ENCODE measurements at places on chromosomes 7 and 10.

- no peak for DNase-seq
Measured at GRCh38 chr10:61478621-61479312, 25.6 kb upstream of the TMEM26 start.

- no peak for DNase-seq
Measured at GRCh38 chr7:133821171-133821570, 306.0 kb upstream of the LRGUK start.

DNA sequence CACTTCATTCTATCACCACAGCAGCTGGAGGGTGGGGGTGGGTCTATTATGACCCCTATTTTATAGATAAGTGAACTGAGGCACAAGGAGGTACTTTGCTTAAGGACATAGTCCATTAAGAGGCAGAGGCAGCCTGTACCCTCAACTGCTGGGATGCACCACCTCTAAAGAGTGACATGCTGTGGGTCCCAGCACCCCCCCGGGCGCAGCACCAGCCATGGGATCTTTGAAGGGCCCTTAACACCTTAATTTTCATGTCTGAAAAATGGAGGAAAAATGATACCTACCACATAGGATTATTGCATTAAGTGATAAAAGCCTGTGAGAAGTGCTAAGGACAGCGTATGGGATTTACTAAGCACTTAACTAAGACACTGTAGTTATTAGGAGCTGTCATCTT lies 15.4 kb downstream of the ADCYAP1R1 start:
- DNase-seq: no peak

GRCh38 chr10:124561206-124561605 lies 99.6 kb downstream of the LHPP start:
- no peak for DNase-seq

GRCh38 chr7:143040209-143040715 lies 11.9 kb upstream of the OR6V1 start:
- no peak for DNase-seq

DNA sequence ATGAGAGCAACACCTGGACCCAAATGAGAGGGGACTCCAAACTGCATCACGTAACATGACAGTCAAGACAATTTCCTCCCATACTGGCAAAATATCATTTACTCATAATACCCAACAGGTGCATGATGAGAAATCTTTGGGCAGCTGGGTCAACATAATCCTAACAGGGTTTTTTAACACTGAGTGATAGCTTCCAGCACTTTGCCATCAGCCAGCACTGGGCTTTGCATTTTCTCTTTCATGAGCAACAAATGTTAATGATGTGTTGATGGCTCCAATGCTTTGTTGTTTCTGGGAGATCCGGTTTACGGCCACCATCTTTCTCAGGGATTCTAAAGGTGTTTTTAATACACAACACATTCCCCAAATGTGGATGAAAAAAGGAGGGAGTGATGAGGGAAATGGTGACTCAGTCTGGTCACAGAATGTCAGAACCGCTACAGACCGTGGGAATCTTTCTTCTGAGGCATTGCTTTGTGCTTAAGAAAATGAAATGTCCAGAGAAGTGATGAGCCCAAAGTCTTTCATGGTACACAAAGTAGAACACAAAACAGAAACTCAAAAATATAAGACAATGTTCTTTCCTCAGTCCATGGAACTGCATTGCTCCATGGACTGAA lies 705.7 kb upstream of the IGFBP3 start:
- DNase-seq: no peak

- DNase-seq: no peak
Measured at GRCh38 chr7:20839196-20839735, 52.6 kb upstream of the SP8 start.

DNA sequence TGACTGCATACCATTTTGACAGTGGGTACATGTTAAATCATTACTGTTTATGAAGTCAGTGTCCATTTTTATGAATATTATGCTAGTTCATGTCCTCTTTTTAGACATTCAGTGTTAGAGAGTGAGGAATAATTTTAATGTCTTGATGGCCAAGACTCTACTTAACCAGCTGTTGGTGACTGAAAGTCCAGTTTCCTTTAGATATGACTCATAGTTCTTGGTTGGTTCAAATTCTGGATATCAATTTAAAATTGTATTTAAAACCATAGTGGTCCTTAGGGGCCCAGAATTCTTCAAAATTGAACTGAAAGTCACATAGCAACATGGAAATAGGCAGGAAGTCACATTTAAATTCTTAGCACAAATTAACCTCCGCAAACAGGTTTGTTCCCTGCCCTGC lies 196.5 kb upstream of the PRPS1L1 start:
- DNase-seq: no peak

DNA sequence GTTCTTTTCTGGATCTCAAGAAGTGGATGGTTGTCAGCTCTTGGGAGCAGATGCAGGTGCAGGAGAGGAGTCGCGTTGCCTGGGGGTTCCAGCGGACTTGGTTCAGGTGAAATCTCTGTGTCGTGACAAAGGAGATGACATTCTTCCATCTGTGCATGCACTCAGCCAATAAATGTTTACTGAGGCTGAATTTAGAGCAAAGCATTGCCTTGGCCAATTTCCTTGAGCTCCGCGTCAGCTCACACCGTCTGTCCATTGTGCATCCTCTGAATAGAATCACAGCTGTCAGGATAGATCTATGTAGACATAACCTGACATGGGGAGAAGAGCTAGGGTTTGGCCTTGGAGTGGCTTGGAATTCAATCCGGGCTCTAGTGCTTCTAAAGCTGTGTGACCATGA lies 343.7 kb downstream of the GLRX3 start:
- DNase-seq: no peak

DNA sequence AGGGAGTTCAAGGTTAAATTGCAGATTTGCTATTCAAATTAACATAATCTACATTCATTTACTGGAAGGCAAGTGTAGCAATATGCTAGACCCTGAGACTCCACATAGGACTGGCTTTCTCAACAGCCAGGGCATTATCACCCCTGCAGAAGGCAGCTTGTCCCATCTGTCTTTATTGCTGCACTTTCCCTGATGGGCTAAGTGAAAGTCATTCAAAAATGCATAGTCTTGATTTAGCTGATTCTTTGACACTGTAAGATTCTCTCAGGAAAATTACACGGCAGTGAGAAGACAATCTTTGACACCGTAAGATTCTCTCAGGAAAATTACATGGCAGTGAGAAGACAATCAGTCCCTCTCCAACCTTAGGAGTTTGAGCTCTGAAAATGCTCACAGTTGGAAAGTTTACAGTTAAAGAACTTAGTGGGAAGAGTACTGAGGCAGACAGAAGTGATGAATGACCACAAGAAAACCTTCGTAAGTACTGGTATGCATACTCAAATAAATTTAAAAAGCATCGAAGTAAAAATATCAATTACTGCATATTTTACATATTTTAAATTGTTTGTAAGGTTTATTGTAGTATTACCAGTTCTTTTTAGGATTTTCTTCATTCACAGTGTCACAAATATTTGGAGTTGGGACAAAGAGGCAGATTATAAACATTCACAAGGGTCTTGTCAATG lies 88.9 kb downstream of the RAPGEF5 start:
- DNase-seq: no peak

- peak; percentile 80 for DNase-seq
Measured at GRCh38 chr10:88064608-88065382, 201.4 kb downstream of the PTEN start.

- DNase-seq: no peak
Measured at GRCh38 chr10:118768041-118768919, 13.5 kb upstream of the CACUL1 start.

DNA sequence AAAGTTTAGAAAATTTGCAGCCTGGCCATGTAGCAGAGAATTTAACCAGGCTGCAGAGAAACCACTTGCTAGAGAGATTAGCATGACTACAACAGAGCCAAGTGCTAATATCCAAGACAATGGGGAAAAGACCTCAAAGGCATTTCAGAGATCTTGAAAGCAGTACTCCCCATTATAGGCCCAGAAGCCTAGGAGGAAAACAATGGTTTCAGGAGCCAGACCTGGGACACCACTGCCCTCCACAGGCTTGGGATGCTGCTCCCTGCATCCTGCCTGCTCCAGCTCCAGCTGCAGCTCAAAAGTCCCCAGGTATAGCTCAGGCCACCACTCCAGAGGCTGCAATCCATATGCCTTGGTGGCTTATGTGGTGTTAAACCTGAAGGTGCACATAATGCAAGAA lies 101.5 kb upstream of the TMEM72 start:
- no peak for DNase-seq

- no peak for DNase-seq
Measured at GRCh38 chr10:85318809-85319807, 990.7 kb downstream of the CCSER2 start.

DNA sequence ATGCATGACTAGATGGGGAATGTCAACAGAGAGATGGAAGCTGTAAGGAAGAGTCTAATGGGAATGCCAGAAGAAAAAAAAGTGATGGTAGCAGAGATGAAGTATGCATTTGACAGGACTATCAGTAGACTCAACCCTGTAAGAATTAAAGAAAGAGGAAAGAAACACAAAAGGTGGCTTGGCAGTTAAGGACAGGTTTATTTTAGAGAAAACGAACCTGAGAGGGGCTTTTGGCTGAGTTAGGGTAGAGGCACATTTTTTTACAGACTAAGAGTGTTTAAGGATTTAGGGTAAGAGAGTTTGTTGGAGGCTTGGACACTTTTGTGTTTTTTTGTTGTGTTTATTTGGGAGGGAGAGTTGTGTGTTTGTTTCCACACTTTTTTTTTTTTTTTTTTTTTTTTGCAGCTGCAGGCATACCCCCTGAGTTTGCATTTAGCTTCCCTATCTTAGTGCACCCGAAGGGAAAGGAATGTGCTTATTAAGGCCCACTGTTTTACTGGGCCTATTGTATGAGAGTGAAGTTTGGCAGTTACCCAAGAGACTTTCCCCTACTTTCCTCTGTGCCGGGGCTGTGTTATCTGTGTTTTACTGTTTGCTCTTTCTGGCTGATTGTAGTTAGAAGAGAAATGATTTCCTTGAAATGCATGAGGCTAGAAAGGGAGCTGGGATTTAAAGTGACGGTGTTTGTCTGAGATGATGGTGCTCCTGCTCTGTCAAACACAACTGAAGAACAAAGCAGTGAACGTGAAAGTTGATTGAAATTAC lies 32.0 kb downstream of the NPVF start:
- no peak for DNase-seq

- DNase-seq: no peak
Measured at GRCh38 chr10:123518765-123519164, 147.4 kb upstream of the GPR26 start.

DNA sequence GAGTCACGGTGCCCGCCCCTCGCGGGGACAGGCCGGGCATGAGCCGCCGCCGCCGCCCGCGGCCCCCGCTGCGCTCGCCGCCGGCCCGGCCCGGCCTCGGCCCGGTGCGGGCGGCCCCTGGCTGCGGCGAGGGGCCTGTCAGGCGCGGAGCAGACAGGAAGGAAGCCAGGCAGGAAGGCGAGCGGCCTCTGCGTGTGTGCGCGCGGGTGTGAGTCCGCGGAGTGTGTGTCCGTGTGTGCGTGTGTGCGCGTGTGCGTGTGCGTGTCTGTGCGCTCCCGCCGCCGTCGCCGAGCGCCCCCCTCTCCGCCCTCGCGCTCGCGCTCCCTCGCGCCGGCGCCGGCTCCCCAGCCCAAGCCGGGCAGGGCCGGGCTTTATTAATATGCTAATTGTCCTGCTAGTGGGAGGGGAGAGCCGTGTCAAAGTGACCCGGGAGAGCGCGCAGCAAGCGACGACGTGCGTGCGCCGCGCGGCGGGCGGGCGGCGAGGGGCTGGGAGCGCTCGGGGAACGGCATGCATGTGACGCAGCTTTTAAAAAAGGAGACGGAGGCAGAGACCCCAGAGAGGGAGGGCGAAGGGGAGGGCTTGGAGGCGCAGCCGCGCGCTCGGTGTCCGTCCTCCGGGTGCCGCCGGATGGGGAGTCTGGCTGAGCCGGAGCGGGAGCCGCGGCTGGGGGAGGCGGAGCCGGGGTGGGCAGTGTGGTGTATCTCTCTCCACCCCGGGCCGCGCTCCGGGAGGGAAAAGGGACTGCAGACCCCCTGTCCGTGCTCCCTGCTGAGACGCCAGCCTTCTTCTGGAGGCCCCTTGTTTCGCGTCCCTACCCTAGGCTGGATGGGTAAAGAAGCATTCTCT lies at the start of gene LDB1:
LDB1 (minus strand) TSS at position 227 of the 849 bp plus-strand sequence. CDS start 258 bp downstream, outside the sequence.
- peak; percentile 76 for DNase-seq

GRCh38 chr10:80351220-80351619 lies 5.3 kb downstream of the DYDC1 start:
- DNase-seq: no peak

DNA sequence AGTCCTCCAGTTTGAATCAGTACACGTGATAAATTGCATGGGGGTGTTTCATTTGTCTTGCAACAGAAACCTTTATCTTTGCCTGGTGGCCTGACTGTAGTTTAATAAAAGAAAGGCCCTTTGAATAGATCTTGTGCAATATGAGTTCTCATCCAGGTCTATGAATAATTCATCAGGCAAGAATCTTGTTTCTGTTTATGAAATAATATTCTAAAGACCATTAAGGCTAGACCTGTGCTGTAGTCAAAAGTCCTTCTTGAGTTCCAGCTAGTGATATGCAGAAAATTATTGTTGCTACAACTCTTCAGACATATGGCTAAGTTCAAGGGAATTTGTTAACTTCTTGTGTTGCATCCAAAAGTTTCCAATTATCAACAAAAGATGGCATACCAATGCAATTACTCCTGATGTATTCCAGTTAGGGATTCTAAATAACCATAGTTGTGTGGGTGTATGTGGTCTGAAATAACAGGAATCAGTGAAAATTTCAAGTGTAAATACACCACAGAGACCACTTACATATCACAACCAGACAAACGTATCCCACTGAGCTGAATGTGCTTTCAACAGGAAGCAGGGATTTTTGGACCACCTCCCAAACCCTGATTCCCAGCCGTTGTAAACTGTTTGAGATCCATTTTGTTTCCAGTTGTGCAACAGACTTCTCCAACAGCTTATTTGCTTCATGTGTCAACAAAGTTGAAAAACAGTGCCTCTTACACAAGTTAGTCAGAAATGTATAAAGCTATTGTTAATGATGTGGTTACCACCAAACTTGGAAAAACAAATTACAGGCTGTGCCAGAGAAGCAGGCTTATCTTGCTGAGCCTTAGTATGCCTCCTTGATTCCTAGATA lies 54.7 kb upstream of the BICC1 start:
- DNase-seq: no peak

DNA sequence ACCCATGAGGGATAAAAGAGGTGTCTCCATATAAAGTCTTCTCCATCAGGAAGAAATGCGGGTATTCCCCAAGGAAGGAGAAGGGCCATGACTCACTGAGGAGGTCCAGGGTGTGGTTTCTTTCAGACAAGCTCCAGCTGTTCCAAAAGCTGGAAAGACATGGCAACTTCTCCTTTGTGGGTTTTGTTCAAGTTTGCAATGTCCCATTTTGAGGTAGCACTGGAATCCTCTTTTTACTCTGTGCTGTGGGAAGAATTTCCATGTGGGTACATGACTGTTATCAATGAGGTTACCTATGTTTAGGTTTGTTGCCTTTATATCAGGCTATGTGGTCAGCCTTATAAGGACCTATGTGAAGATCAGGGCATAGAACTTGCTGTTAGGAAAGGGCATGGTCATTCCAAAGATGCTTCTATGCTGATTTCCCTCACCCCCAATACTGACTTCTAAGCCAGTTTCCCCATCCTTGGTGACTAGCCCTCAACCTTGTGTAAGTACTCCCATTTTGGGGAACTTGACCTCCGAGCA lies 697.5 kb downstream of the INHBA start:
- DNase-seq: no peak

GRCh38 chr7:133572087-133572486 lies 319.2 kb downstream of the EXOC4 start:
- DNase-seq: no peak
